ENCODE measurements at places on chromosomes 2 and 18.
A peak's percentile ranks its signal among the peaks of the same experiment; 100 is the strongest.

DNA sequence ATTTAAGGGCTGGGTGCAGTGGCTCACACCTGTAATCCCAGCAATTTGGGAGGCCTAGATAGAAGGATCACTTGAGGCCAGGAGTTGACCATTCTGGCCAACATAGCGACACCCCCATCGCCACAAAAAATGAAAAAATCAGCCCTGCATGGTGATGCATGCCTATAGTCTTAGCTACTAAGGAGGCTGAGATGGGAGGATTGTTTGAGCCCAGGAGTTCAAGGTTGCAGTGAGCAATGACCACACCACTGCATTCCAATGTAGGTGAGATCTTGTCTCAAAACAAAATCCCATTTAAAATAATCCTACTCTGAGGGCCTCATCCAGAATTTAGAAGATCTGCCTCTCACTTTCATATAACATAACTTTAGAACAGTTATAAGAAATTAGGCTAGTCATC is 2.7 kb upstream of the SERTAD2 start:
- DNase-seq: no peak

- DNase-seq: no peak
Measured at GRCh38 chr2:198337368-198337767, 533.0 kb downstream of the PLCL1 start.

GRCh38 chr18:36533446-36534153 is 236.1 kb downstream of the FHOD3 start:
- DNase-seq: no peak

DNA sequence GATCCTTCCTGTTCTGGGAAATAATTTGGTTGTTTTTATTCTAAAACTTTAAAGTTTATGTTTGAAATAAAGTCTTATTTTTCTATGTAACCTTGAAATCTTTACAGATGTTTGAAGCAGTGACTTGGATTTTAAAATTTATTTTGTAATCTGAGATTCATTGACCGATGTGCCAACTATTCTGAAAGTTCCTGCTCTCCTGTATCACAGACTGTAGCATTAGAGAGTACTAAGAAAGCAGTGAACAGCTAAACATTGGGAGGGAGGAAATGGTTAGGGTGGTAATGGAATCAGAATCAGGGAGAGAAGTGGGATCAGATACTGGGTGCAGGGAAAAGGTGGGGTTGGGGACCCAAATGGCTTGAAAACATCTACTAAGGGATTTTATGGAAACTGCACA is 69.9 kb downstream of the CDC42EP3 start:
- peak; percentile 63 for DNase-seq

- no peak for DNase-seq
Measured at GRCh38 chr2:139067072-139067471, 286.9 kb upstream of the NXPH2 start.

DNA sequence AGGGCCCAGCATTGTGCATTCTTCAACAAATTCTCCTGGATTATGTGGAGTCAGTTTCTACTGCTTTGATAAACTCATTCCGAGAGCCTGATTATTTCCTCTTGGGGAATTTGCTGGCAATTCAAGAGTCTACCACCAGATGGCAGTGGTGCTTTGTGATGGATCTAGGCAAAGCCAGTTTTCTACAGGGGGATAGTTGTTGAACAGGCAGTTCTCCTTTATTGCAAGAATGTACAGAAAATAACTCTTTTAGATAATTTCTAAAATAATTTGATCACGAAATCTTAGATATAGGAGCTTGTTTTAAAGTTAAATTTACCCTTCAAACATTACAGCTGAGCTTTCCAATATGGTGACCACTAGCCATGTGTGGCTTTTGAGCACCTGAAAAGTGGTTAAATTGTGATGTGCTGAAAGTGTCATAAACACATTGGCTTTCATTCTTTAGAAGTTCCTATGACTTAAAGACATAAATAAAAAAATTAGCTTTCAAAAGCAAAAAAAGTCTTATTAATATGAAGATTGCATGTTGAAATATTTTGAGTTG is 66.7 kb upstream of the HAAO start:
- DNase-seq: peak; percentile 74

GRCh38 chr2:54139210-54139609 is 23.8 kb downstream of the ACYP2 start:
- no peak for DNase-seq

DNA sequence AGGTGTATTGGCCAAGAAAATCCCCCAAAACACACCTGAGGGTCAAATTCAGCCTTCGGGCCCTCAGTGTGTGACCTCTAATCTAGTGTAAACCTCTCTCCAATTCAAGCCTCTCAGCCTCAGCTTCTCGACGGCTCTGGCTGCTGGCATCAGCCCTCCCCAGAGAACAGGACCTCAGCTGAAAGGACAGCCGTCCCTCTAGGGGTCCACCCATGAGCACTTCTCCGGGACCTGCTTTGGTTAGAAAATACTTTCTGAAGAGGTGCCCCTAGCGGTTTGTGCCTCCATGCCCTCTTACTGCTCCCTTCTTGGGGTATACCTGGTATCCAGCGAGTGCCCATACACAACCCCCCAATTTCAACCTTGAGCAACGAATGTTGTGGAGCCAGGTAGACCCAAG is 48.8 kb downstream of the INHBB start:
- no peak for DNase-seq

- peak; percentile 45 for DNase-seq
Measured at GRCh38 chr2:23199115-23199918, 185.7 kb upstream of the KLHL29 start.

- DNase-seq: no peak
Measured at GRCh38 chr2:205481861-205482260, 200.4 kb upstream of the NRP2 start.

DNA sequence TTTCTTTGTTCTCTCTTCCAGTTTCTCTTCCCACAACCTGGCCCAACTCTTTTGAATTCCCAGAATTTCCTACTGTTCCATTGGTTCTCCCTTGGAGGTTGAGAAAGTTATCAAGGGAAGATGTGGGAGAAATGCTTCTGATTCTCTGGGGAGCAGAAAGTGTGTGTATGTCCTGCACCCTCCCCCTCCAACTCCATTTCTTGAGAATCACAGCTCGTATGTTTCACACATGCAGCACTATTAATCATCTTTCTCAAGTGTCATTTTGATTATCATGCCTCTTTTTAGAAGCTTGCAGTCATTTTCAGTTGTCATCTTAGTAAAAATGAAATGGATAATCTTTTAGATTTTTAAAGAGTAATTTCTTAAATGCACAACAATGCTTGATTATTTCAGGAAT is 296.8 kb upstream of the SLC39A10 start:
- DNase-seq: no peak

DNA sequence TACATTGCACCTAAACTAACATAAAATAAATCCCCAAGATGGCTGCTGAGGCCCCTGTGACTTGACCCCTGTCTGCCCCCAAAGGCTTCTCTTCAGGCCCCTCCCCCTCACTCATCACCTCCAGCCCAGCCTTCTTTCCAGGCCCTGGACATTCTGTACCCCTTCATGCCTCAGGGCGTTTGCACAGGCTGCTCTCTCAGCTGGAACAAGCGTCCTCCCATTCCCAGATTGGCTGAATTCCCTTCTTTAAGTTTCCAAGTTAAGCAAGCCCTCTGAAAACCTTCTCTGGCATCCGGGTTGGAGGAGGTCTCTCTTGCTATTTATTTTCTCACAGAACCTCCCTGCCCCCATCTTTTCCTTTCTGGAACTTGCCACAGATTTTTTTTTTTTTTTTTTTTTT is 165.2 kb upstream of the BCL2L11 start:
- no peak for DNase-seq

DNA sequence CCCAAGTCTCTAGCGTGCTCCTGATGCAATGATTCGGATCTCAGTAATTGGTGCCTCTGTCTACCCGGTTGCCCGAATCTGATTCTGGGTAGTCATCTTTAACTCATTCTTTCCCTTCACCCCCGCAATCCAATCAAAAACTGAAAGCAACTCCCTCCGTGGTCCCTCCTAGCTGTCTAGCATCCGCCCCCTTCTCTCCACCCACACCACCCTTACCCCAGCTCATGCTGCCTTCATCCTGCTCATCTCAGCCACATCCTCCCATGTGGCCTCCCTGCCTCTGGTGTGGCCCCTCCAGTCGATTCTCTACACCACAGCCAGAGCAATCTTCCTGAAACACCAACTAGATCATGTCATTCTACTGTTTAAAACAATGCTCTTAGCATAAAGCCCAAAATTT is 62.3 kb downstream of the TTC32 start:
- DNase-seq: no peak

DNA sequence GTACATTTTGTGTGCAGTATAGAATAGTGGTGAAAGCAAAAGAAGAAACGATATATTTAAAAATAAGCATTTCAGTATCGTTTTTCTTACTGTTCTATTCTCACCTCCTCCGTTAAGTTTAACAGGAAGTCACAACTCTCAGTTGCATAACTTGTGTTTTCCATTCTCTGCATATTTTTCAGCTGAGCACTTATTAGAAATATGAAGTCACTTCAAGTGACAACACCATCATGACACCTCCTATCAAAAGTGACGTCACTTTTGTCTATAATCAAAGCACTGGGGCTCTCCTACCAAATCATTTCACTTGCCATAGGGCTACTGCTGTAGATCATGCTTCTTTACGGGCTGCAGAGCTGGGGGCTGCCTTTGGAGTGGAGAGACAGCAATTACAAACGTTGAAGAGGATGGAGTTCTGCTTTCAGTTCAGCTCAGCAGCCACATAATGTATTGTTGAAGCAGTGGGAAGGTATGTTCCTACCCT is 36.3 kb downstream of the STAT4 start:
- DNase-seq: no peak

DNA sequence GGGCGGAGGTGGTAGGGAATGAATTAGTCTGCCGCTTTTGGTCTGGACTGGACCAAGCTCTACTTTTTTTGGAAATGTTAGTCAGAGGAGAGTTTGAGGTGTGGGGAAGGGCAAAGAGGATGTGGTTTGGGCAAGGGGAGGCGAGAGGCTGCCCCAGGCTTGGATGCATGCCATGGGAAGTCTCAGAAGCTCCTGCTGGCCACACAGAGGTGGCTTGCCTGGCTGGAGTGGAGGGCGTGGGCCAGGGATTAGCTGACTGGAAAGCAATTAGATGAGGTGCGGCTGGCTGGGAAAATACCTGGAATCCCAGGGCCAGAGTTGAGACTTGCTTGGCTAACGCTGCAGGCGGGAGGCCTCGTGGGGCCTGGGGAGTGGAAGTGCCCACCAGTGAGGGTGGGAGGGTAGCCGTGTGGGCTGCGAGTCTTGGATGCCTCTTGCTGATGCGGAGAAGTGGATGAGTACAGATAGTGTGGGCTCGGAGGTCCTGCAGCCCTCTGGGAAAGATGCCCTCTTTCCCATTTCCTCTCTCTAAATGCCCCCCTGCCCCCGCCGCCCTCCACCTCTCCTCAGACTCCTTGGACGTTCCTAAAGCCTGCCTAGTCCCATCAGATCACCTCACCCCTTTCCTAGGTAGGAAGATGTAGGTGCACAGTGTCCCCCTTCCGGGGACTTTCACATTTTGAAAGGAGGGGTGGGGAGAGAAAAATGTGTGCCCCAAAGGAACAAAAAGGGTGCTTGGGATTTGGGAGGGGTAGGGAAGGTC is 117.6 kb downstream of the SMAD7 start:
- peak; percentile 65 for DNase-seq

GRCh38 chr2:200172521-200172920 is 134.0 kb upstream of the SPATS2L start:
- no peak for DNase-seq

DNA sequence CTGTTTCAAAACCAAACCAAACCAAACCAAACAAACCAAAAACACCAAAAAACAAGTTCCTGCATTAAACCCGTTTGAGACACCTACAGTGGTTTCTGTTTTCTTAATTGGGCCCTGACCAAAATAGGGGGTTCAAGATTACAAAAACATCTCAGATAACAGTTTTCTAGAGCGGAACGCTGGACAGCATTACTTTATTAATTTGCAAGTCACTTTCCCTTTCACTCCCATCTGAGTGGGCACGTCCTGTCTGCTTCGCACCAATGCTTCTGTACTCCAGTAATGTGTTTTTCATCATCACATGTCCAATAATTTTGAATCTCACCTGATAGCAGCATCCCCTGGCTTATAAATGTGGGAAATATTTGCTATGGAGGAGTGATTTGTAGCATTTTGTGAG is 11.7 kb upstream of the MYO1B start:
- DNase-seq: no peak
